ENCODE measurements at places on chromosomes 11 and 22.

GRCh38 chr11:113504071-113504470 is 28.9 kb upstream of the DRD2 start:
- no peak for DNase-seq

DNA sequence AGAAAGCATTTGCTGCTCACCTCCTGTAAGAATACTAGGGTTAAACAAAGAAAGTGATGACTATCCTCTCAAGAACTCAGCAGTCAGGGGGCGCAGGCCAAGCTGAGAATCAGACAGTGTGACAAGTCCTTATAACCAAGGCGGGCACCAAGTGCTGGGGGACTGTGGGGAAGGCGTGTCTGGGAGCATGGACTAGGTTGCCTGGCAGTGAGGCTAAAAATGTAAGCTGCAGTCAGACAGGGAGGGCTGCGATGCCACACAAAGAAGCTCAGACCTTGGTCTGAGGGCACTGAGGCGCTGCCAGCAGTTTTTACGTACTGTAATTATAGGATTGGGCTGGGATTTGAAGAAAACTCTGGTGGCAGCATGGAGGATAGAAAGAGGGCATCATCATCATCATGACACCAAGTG is 73.7 kb downstream of the FLI1 start:
- no peak for DNase-seq

- no peak for DNase-seq
Measured at GRCh38 chr22:27895600-27895999, 23.5 kb downstream of the PITPNB start.

DNA sequence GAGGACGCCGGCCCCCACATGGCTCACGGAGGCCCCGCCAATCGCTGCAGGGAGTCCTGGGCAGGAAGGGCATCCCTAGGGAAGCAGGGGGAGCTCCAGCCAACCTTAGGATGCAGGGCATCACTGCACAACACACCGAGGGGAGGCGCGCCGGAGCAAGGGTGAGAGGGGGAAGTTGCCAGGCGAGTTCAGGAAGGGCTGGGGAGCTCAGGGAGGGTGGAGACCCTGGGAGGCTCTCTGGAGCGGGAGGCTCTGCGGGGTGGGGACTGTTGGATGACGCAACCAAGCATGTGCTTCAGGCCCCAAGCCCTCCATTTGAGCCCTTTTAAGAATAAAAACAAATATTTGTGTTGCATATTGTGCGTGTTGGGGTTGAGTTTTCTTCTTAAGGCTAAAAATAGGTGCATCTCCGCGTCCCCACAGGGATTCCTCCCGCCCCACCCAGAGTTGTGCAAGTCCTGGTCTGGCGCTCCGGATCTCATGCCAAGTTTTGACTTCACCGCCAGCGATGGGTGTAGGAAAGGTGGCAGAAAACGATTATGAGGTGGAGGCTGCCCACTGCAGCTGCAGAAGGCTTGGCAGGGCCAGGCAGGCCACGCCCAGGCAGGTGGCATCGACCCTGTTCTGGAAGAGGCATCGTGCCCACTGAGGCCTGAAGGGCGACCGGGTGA is 65.2 kb downstream of the WNT7B start:
- DNase-seq: no peak

DNA sequence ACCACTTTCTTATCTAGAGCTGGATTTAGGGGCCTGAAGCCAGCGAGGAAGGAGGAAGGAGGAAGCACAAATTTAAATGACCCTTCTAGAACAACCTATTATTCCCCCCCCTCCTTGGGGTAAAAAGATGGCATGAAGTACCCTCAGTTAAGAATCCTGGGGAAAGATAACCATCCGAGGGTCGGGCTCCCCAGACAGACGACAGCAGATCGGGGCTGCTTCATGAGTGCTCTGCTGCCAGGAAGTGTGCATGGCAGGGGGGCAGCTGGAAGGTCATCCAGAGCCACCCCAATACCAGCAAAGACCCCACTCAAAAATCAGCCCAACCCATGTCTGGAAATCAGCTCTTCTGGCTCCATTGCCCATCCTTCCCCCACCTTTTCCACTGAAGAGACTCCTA is 207.5 kb downstream of the CTTN start:
- no peak for DNase-seq

- DNase-seq: no peak
Measured at GRCh38 chr11:34480314-34480713, 33.3 kb downstream of the ELF5 start.

GRCh38 chr11:13140028-13140870 is 131.1 kb downstream of the RASSF10 start:
- DNase-seq: no peak

DNA sequence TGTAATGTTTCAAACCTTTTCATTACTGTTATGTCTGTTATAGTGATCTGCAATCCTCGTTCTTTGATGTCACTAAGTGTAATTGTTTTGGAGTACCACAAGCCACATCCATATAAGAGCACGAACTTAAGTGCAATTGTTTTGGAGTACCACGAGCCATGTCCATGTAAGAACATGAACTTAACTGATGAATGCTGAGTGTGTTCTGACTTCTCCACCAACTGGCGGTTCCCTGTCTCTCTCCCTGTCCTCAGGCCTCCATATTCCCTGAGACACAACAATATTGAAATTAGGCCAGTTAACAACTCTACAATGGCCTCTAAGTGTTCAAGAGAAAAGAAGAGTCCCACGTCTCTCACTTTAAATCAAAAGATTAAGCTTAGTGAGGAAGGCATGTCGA is 23.5 kb downstream of the TESMIN start:
- no peak for DNase-seq

GRCh38 chr11:96319898-96320656 is 22.9 kb downstream of the MAML2 start:
- no peak for DNase-seq

GRCh38 chr11:2518111-2518982 is 73.5 kb downstream of the KCNQ1 start:
- no peak for DNase-seq

DNA sequence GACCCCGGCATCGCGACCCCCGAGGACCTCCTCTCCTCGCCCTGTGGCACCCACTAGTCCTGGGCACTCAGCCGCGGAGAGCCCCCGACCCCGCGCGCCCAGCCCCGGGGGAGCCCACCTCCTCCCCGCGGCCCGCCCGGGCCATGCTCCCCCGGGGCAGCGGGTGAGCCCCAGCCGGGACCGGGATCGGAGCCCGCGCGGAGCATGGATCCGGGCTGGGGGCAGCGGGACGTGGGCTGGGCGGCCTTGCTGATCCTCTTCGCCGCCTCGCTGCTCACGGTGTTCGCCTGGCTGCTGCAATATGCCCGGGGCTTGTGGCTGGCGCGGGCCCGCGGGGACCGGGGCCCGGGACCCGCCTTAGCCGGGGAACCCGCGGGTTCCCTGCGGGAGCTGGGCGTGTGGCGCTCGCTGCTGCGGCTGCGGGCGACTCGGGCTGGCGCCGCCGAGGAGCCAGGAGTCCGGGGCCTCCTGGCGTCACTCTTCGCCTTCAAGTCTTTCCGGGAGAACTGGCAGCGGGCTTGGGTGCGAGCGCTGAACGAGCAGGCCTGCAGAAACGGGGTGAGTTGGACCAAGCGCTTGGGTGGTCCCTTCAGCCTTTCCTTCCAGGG is 498 bp downstream of the C2CD2L start:
- DNase-seq: no peak

- DNase-seq: no peak
Measured at GRCh38 chr11:75413864-75414263, 14.5 kb downstream of the RPS3 start.

- DNase-seq: no peak
Measured at GRCh38 chr11:90344546-90344945, 121.7 kb upstream of the CHORDC1 start.

- DNase-seq: no peak
Measured at GRCh38 chr11:57237204-57237681, at the start of gene APLNR. Gene APLNR (minus strand): TSS chr11:57237250. CDS start chr11:57237004, 246 bp downstream.

GRCh38 chr22:42990131-42990838 is 24.7 kb downstream of the PACSIN2 start:
- DNase-seq: peak; percentile 30

DNA sequence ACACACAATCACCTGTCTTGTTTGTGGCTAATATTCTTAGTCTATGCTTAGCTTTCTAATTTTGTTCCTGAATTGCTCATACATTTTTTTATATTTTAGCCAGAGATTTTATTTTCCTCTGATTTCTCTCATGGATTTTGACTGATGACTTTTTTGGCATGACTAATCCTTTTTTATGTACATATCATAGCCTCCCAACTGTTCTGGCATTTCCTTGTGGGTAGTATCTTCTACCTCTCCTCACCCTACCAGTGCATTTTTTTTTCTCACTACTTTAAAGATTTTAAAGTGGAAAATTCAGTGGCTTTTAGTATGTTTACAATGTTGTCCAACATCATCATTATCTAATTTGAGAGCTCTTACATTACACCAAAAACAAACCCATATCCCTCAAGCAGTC is 84.4 kb upstream of the TENM4 start:
- DNase-seq: no peak

DNA sequence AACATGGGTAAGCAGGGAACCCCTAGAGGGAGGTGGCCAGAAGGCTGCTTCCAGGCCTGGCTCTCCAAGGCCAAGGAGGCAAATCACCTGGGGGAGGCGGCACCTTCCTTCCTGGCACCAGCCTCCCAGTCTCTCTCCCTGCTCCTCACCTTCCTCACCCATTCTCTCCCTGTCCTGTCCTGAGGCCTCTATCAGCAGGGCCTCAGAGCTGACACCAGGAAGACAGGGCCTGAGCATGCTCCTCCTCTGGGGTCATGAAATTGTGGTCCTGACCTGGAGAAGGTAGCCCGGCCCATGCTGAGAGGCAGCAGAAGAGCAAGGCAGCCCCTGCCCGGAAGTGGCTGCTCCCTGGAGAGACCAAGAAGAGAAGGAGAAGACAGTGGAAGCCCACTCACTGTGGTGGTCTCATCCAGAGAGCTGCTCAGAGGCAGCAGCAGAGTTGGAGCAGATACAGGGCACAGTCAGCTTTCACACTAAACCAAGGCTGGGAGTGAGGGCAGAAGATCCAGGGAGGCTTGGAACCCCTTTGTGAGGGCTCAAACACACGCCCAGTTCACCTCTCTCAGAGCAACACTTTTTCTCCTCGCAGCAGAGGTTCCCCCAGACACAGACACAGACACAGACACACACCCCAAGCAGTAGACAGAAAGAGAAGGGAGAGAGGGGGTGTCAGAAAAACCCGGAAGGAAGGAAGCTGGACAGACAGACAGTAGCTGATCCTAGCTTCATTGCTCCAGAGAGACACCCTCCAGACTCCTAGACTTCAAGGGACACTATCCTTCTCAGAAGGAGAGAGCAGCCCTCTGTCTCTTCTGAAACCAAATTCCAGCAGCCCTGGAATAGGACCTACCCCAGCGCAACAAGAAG is 1.8 kb downstream of the BCL9L start:
- no peak for DNase-seq

GRCh38 chr11:94623120-94623735 is 56.1 kb downstream of the PIWIL4 start:
- DNase-seq: peak; percentile 68

- peak; percentile 50 for DNase-seq
Measured at GRCh38 chr11:75583718-75584658, 21.9 kb downstream of the SERPINH1 start.

GRCh38 chr11:32414925-32415324 is 20.4 kb downstream of the WT1 start:
- no peak for DNase-seq

- no peak for DNase-seq
Measured at GRCh38 chr11:110242746-110243145, 53.7 kb downstream of the RDX start.

- DNase-seq: no peak
Measured at GRCh38 chr22:21726650-21727049, 8.9 kb downstream of the YPEL1 start.

DNA sequence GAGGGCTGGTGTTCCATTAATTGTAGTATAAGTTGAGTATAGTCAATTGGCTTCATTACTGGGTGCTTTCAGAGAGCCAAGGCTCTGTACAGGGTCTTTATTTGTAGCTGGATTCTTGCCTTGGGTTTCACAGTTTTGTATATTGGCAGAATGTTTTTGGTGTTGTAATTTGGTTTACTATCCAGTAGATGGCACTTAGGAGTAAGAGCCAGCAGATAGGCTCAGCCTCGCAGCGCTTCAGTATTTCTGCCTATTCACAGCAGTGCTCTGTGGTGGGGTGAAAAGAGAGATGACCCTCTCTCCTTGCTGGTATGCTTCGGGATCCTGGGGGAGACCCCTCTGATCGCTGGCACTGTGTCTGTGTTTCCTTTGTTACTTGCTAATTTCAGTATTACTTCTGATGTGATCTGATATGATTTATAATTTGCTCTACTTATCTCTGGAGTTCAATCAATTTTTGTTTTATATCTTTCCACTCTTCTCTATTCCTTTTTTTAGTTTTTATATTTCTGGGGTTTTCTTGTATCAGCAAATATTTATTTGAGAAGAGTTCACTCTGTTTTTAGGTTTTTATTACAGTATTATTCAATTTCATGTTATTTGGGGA is 52.2 kb downstream of the ANO5 start:
- peak; percentile 27 for DNase-seq

DNA sequence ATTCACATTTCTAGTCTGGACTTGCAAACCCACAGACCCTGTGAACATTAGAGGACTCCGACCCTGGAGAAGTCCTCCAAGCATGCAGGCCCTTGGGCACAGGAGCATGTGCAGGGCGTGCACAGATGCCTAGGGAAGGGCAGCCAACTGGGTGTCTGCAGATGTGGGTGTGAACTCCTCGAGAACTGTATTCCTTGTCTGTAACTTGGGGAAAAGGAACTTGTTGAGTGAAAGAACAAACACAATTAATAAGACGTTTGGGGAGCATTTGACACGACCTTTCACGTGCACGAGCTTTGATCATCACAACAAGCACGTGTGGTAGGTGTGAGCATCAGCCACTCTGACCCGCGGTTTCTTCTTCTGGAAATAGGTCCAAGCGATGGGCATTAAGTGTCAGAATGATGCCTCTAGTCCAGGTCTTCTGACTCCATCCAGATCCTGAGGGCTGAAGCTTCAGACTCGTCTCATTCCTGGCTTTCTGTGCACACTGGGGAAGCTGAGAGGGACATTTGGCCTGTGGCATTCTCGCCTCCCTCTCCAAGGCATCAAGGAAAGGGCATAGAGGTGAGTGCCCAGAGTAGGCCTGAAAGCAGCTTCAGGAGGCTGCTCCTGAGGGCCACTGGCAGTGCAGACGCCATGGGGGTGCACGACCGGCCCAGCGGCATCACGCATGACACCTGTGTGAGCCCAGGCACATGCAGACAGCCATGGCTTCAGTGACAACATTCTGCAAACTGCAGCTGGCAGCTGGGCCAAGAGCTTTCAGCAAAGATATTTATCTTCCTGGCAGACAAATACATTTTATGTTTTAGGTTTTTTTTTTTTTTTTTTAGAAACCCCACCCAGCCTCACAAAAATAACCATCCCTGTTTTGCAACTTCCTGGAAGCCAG is 32.5 kb downstream of the ALX4 start:
- no peak for DNase-seq

DNA sequence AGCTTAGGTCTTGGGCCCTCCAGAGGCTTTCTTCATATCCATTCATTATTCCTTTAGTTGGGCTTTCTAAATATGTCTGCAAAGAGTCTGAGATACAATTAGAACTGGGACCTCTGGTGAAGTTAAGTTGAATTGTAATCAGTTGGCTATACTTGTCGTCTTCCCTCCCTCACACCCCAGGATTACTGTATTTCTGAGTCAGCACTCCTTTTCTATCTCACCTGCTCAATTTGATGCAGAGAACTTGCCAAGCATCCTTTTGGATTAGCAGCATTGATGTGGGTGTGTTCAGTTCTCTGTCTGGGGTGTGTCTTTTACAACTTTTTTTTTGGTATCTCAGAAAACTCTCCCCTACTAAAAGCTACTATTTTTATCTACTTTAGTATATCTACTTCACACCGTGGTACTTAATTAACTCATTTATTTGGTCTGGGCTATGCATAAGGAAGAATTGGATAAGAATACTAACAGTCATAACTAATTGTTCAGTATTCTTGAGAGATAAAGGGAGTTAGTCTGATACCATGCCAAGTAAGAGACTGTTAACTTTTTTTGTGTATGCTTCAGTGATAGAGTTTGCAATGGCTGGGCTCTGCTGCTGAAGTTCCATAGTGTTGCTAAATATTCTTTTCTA is 15.1 kb downstream of the CTNND1 start:
- no peak for DNase-seq
